ENCODE measurements at places on chromosomes 4 and X.

- DNase-seq, result no peak
Measured at GRCh38 chrX:119325456-119325855, 73.7 kb upstream of the SLC25A43 start.

DNA sequence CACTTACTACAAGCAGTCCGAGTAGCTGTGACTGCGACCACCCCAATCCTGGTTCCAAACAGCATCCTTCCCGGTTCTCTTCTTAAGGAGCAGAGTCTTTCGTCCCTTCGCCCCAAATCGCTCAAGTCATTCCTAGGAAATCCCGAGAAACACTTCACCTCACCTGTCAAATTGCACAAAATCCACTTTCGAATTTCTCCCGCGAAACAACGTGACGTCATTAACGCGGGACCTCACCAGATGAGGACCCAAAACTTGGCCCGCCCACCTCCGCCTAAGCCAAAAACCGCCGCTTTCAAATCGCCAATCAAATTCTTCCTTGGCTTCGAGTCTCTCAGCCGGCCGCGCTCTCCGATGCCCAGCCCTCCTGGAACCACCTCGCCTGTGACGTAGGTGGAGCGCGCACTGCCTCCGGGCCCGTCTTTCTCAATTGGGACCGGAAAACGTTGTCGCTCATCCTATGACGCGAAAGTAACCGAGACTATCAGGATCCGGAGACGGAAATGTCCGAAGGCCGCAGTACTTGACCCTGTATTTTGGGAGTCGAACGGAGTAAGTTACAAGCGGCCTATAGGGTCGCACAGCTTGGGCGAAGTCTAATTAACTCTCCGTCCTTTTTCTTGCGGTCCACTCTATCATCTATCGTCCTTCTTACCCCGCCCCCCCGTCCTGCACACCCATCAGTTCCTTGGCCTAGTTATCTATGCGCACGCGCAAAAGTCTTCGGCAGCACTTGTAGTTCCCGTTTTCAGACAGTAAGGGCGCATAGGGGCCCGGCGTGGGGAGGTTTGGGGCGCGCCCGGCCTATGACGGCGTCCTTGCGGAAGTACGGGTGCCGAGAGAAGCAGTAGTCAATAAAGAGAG lies at the start of the genes LARP7 and ZGRF1:
TSS of gene LARP7 (plus strand) at position 456 of the 864 bp plus-strand sequence. CDS start 7,527 bp downstream, outside the sequence.
TSS of gene ZGRF1 (minus strand) at position 222 of the 864 bp plus-strand sequence. CDS start 3,733 bp downstream, outside the sequence.
- DNase-seq, result peak; percentile 100

DNA sequence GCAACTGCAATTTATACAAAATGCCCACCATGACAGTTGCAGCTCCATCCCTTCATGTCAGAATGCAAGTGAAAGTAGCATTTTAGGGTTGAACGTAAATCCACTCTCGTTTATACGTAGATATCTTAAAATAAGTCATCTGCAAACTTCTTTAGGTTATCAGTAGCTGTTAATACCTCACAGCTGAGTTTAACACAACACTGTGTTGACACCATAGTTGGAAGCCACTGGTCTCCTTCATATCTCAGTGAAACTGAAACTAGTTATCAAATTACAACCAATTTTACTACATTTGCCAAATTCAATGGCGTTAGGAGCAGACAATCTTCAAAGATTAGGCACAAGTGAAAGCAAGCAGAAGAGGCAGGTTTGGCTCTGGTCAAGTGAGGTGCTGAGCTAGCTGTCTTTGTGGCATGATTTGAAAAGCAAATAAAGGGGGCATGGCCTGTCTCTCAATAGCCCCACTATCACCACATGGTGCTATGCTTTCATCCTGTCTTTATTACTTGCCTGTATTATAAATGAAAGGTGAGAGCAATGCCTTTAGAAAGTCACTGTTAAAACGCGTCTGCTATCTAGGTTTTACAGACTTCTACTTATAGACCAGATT lies 12.3 kb downstream of the PPP3CA start:
- no peak for DNase-seq

DNA sequence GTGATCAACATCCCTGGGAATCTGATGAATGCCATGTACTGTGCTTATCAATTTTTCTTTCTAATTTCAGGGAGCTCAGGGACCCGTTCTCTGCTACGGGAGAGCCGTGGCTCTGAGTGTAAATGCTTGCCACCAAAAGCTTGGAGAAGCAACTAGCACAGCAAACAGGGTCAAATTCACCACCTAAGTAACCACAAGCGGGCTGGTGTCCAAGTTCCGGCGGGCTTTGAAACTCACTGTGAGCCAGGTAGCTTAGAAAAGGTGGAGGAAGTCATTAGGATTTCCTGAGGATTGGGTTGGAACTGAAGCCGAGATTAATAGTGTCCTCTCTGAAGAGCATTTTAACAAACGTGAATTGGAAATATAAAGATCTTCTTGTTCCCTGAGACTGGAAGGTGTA lies 87.2 kb downstream of the CLDN34 start:
- DNase-seq, result no peak

GRCh38 chr4:98822144-98822543 lies 106.8 kb downstream of the EIF4E start:
- no peak for DNase-seq

- DNase-seq, result no peak
Measured at GRCh38 chrX:18698737-18699650, 8.5 kb upstream of the PPEF1 start.

DNA sequence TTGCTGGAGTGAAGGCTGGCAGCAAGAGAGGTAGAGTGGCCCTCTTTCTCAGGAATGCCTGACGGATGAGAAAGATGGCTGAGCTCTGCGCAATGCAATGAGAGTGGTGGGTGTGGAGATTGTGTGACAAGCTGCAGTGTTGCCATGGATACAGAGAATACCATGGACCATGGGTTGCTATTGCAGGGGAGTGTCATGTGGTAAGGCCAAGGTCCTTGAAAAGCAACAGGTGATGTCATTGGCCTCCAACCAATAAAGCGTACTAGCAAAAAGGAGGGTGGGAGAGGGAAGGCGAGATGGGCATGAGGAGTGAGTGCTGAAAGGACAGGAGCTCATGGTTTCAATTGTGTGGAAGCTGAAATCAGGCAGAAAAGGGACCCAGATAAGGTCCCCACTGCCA lies 1.8 kb downstream of the PNMA5 start:
- DNase-seq, result no peak

GRCh38 chr4:36029951-36030350 lies 214.4 kb downstream of the ARAP2 start:
- DNase-seq, result no peak

- peak; percentile 13 for DNase-seq
Measured at GRCh38 chr4:79178760-79179159, 147.1 kb downstream of the NAA11 start.

- peak; percentile 64 for DNase-seq
Measured at GRCh38 chrX:154547245-154548027, at the start of gene IKBKG. IKBKG (plus strand) TSS chrX:154547620; CDS start chrX:154552003, 4,383 bp downstream.

- DNase-seq, result no peak
Measured at GRCh38 chr4:184821242-184821641, 4.5 kb downstream of the ACSL1 start.

DNA sequence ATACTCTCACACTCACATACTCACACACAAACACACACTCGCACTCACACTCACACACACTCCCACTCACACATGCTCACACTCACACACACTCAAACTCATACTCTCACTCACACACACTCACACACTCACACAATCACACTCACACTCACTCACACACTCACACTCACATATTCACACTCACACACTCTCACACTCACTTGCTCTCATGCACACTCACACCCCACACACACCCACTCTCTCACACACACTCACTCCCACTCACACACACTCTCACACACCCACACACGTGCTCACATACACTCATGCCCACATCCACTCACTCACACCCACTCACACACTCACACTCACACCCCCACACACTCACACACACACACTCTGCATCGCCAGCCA lies 4.9 kb upstream of the ATP2B3 start:
- no peak for DNase-seq

DNA sequence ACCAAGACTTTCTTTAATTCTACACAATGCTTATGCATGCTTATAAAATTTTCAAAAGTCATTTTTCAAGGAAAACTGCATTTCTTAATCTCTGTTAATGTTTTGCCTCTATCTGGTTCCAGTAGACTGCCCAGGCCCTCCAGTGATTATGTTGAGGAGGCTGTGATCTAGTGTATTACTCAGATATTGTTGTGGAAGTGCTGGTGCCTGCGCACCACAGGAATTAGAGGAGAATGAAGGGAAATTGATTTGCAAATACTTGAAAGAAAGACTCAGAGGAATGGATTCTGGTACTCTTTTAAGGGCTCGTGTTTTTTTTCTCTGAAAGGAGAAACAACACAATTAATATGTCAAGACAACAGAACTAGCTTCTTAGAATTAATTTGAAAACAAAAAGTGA lies 1015.1 kb downstream of the RPA4 start:
- DNase-seq, result no peak

DNA sequence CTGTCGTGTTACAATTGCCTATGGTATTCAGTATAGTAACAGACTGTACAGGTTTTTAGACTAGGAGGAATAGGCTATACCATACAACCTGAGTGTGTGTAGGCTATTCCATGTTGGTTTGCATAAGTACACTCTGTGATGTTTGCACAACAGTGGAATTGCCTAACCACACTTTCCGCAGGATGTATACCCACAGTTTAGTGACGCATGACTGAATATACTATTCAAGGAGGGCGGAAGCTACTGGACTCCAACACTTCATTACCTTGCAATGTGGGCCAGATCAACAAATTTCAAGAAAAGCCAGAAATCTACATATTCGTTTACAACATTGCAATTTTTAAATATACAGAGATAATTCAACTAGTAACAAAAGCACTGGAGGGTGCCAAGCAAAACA lies 317.2 kb downstream of the PDGFC start:
- no peak for DNase-seq

GRCh38 chr4:40507977-40508376 lies 121.7 kb downstream of the RBM47 start:
- DNase-seq, result no peak

- no peak for DNase-seq
Measured at GRCh38 chrX:134908356-134908755, 82.4 kb upstream of the SMIM10 start.

DNA sequence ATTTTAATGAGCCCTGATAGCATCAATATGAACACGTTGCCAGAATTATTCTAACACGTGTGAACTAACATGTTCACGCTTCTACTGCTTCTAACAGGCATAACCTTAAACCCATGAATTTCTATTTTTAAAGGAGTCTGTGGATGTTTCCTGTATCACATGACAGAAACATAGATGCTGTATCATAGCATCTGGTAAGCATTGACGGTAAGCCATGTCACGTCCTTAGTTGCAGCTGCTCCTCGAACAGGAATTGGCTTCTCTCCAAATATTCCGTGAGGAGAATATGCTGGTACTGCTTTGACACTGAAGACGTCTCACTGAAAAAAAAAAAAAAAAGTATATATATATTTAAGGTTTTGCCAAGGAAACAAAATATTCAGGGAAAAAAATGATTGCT lies 105.1 kb upstream of the MXRA5 start:
- no peak for DNase-seq

- no peak for DNase-seq
Measured at GRCh38 chr4:30881985-30882384, 161.8 kb downstream of the PCDH7 start.

DNA sequence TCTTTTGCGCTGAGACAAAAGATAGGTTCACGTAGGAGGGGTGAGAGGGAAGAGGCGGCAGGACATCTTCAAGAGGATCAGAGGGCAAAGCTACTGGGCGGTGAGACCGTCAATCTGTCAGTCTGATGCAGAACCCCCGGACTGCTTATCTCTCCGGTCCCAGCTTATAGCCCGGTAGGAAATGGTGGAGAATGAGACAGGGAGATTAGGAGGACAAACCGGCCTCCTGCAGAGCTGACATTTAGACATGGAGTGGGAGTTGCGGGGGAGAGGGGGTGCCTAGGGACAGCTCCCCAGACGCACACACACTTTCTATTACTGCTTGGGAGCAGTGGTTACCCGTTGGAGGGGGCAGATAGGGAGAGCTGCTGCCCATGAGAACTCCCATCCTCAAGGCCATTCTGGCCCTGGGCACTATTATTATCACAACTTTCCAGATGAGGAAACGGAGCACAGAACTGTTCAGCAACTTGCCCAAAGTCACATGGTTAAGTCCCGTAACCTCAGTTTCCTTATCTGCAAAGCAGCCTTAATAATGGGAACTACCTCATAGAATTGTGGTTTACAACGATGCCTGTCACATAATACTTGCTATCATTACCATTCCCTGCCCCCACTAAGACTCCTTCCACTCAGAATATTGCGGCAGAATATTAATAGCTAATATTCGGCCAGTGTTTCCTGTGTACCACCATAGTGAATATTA lies 1.1 kb upstream of the HDAC6 start:
- no peak for DNase-seq

GRCh38 chr4:26369581-26369980 lies 48.8 kb downstream of the RBPJ start:
- DNase-seq, result no peak

DNA sequence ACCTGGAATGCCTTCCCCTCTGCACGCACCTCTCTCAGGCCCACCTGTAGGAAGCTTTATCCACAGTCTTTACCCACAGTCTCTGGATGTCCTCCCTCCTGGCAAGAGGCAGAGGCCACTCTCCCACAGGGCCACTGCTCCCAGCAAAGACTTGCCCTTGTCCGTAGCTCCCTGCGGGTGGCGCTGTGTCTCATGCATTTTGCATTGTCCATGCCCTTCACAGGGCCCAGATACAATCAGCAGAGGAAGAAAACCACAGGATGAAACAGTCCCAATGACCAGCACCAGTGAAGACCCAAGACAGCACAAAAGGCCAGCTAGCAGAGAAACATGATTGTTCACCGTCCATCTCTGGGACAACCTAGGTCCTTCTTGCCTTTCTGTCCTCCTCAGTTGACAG lies 2.1 kb upstream of the NSG1 start:
- no peak for DNase-seq

DNA sequence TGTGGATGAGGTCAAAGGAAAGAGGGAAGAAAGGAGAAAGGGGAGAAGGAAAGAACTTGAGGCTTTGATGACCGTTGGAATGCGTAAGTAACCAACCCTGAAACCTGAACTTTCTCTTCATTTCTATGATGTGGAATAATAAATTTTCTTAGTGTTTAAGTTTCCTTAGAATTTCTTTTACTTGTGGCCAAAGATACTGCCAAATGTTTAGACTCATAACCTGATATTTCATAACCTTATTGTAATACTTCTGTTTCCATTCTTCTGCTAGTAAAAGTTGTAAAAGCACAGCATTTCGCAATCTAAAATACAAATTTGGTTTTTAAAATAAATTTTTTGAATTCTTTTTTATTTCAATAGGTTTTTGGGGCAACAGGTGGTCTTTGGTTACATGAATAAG lies 258.5 kb upstream of the GIMD1 start:
- no peak for DNase-seq

- peak; percentile 2 for DNase-seq
Measured at GRCh38 chr4:123699880-123700771, 303.5 kb downstream of the SPRY1 start.

- no peak for DNase-seq
Measured at GRCh38 chr4:76430519-76431388, 4.3 kb upstream of the SHROOM3 start.

- DNase-seq, result no peak
Measured at GRCh38 chr4:133550436-133550835, 401.3 kb downstream of the PCDH10 start.

DNA sequence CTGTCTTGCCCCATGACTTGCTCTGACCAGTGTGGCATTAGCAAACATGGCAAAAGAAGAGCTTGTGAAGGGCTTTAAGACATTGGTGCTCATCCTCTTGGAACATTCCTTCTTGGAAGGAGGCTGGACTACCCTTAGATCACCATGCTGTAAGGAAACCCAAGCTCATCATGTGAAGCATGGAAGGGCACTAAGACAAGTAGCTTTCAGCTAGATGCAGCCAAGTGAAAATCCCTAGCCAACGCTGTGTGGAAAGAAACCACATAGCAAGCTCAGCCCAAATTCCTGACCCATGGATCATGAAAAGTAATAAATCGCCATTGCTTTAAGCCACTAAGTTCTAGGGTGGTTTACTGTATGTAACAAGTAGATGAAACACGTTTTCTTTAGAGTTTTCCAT lies 12.4 kb upstream of the PACRGL start:
- no peak for DNase-seq

Data from C1 segment of cervical spinal cord (tissue), 14 donors.